ENCODE measurements at places on chromosomes 1 and 21. TPM values are rescaled to one million over a fixed set of nuclear protein-coding genes. Genes with fewer than 3 reads are reported as not detected.

The GCSAML gene
- total RNA-seq, result 0.66 TPM

- H3K27ac ChIP-seq, result no peak overlapping the region
- no peak overlapping the region for H3K4me3 ChIP-seq
- no peaks in the 10 kb centered on the region for H3K4me1 ChIP-seq
- no peaks in the 10 kb centered on the region for H3K27me3 ChIP-seq
- DNase-seq, result no peak
Measured at GRCh38 chr1:221751226-221751887, 9.5 kb upstream of the DUSP10 start.

- H3K27ac ChIP-seq, result no peak overlapping the region
- H3K4me1 ChIP-seq, result peaks cover 4% of the 10 kb centered on the region
- no peaks in the 10 kb centered on the region for H3K36me3 ChIP-seq
- H3K27me3 ChIP-seq, result no peaks in the 10 kb centered on the region
- no peak overlapping the region for H3K4me3 ChIP-seq
- DNase-seq, result no peak
Measured at GRCh38 chr1:23650344-23650990, 41.1 kb upstream of the RPL11 start.

DNA sequence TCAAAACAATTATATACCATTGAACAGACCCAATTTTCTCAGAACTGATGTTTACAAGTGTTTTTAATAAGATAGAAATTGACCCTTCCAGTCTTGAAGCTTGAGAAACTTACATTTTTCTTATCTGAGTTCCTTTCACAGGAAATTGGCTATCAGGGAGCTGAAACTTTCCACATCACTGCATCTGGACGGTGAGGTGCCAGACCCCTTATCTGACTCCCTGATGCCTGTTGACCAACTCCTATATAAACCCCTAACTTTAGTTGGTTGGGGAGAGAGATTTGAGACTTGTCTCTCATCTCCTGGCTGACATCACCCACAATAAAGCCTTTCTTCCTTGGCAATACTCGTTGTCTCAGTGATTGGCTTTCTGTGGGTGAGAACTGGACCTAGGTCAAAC, 31.4 kb downstream of the LACTBL1 start:
- H3K27ac ChIP-seq, result no peak overlapping the region
- H3K4me1 ChIP-seq, result no peaks in the 10 kb centered on the region
- DNase-seq, result no peak
- no peaks in the 10 kb centered on the region for H3K27me3 ChIP-seq
- H3K4me3 ChIP-seq, result no peak overlapping the region

GRCh38 chr1:100230765-100231164, 18.9 kb downstream of the DBT start:
- peaks cover 5% of the 10 kb centered on the region for H3K36me3 ChIP-seq
- H3K27me3 ChIP-seq, result no peaks in the 10 kb centered on the region
- no peak overlapping the region for H3K4me3 ChIP-seq
- no peak overlapping the region for H3K27ac ChIP-seq
- H3K4me1 ChIP-seq, result peaks cover 3% of the 10 kb centered on the region

The B3GALNT2 gene
- total RNA-seq, result 33.6 TPM

DNA sequence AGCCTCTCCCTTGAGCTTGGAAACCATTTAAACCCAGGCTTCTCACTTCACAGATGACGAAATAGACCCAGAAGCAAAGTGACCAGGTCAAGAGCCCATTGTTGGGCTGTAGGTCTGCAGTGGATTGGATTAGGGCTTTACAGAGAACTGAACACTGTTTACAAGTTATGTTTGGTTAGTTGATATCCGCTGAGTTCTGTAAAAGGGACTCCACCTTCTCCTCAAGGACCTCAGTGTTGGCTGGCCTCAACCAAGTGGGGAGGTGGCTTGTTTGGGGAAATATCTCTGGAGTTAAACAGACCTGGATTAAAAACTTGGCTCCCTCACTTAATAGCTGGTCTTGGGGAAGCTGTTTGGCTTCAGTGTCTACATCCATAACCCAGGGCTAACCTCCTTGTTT, 88.1 kb downstream of the UCK2 start:
- DNase-seq, result peak; percentile 37
- no peak overlapping the region for H3K4me3 ChIP-seq
- no peaks in the 10 kb centered on the region for H3K27me3 ChIP-seq
- H3K27ac ChIP-seq, result peak overlapping the region; percentile 5

DNA sequence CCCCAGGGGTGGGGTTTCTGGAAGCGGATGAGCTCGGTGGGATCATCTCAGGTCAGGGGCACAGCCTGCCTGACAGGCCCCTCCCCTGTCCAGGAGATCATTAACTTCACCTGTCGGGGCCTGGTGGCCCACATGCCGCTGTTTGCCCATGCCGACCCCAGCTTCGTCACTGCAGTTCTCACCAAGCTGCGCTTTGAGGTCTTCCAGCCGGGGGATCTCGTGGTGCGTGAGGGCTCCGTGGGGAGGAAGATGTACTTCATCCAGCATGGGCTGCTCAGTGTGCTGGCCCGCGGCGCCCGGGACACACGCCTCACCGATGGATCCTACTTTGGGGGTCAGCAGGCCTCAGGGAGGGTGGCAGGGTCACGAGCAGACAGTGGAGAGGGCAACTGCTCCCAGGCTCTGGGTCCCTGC, 8.4 kb downstream of the HCN3 start:
- H3K27me3 ChIP-seq, result no peaks in the 10 kb centered on the region
- no peaks in the 10 kb centered on the region for H3K36me3 ChIP-seq
- no peak for DNase-seq
- no peak overlapping the region for H3K27ac ChIP-seq

The KCNK2 gene
- 1.6 TPM for total RNA-seq

- no peaks in the 10 kb centered on the region for H3K36me3 ChIP-seq
- H3K27ac ChIP-seq, result no peak overlapping the region
- no peaks in the 10 kb centered on the region for H3K4me1 ChIP-seq
- DNase-seq, result no peak
Measured at GRCh38 chr21:40641042-40641441, 205.9 kb downstream of the DSCAM start.

The B3GALT5 gene
- total RNA-seq, result 4.9 TPM

- H3K27me3 ChIP-seq, result no peaks in the 10 kb centered on the region
- H3K27ac ChIP-seq, result no peak overlapping the region
- H3K36me3 ChIP-seq, result no peaks in the 10 kb centered on the region
- DNase-seq, result no peak
Measured at GRCh38 chr1:206893380-206893779, 3.9 kb upstream of the IL24 start.

- no peak overlapping the region for H3K27ac ChIP-seq
- no peaks in the 10 kb centered on the region for H3K36me3 ChIP-seq
- H3K4me1 ChIP-seq, result no peaks in the 10 kb centered on the region
- DNase-seq, result peak; percentile 23
- H3K4me3 ChIP-seq, result no peak overlapping the region
Measured at GRCh38 chr1:243748706-243749283, 101.2 kb downstream of the AKT3 start.
